ENCODE measurements at places on chromosomes 6 and 20.
A peak's percentile ranks its signal among the peaks of the same experiment; 100 is the strongest.

DNA sequence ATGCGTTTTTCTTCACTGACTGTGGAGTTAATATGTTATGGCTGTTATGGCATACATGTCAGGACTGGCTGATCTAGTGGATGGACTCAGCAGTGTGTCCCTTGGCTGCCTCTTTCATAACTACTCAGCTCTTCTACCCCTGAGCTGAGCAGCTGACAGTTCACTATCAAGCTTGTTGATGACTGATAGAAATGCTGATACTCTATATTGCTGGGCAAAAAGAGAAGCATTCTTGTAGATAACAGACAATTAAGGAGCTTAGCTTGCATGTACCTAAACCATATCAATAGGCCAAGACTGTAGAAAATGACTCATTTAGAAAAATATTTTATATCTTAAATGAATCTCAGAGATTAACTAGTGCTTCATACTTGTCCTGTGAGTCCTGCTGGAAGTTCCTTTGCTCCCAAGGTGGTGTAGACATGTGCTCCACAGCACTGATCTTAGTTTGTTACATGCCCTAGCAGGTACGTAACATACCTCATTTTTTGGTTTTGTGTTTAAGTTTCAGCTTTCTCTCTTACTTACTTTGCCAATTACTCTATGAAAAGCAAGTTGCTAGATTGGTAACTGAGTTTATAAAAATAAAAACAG is 236.9 kb downstream of the GMDS start:
- DNase-seq, result no peak

DNA sequence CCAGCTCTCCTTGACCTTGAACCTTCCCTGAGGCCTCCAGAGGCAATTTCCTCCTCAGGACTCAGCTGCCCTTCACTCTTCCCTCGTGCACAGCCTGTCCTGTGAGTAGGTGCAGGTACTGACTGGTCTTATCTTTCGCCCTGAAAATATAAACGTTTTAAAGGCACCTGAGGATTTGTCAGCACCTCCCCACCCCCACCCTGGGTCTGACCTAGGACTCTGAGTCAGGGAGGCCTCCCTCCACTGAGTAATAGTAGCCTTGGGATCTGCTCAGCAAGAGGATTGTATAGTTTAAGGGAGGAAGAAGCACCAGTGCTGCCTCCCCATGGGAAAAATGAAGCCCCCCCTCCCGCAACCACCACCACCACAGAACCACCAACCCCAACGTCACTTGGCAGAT is 54.6 kb downstream of the PPARD start:
- DNase-seq, result no peak

GRCh38 chr6:21022343-21023107 is 488.3 kb downstream of the CDKAL1 start:
- DNase-seq, result peak; percentile 79

DNA sequence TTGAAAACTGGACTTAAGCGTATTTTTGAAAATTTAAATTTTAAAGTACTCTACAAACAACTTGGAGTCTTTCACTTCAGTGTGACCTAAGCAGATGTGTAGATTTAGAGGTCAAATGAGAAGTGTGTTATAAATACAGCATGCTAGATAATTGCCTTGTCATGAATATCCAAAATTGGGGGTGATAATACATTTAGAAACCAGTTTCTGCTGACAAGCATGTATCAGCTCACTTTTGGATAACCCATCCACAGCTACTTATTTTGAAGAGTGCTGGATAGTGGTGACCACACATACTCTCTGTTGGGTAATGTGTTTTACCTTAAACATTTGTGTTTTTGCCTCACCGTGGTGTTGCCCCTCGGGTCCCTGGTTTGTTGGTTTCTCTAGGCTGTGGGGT is 14.9 kb downstream of the RREB1 start:
- DNase-seq, result no peak

- DNase-seq, result no peak
Measured at GRCh38 chr6:3355011-3355357, 96.2 kb downstream of the PSMG4 start.

DNA sequence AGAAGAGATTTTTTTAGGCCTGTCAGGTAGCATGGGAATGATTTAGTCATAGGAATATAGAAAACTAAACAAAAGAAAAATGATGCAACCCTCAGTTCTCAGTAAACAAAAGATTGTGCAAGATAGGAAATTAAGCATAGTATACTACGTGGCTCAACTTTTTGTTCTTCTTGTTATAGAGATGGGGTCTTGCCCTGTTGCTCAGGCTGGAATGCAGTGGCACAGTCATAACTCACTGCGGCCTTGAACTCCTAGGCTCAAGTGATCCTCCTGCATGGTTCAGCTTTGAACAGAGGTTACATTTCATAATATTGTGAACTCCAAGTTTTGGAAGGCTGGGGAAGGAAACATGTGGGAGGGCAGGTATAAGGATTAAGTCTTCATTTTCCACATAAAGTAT is 28.5 kb downstream of the SLX4IP start:
- DNase-seq, result peak; percentile 35

GRCh38 chr20:20248620-20249200 is 119.2 kb upstream of the INSM1 start:
- no peak for DNase-seq

GRCh38 chr6:12572896-12573827 is 143.4 kb upstream of the PHACTR1 start:
- peak; percentile 89 for DNase-seq
